NCI-H69 (cell line): ENCODE measurements at places on chromosomes 4 and X.
A peak's percentile ranks its signal among the peaks of the same experiment; 100 is the strongest.

DNA sequence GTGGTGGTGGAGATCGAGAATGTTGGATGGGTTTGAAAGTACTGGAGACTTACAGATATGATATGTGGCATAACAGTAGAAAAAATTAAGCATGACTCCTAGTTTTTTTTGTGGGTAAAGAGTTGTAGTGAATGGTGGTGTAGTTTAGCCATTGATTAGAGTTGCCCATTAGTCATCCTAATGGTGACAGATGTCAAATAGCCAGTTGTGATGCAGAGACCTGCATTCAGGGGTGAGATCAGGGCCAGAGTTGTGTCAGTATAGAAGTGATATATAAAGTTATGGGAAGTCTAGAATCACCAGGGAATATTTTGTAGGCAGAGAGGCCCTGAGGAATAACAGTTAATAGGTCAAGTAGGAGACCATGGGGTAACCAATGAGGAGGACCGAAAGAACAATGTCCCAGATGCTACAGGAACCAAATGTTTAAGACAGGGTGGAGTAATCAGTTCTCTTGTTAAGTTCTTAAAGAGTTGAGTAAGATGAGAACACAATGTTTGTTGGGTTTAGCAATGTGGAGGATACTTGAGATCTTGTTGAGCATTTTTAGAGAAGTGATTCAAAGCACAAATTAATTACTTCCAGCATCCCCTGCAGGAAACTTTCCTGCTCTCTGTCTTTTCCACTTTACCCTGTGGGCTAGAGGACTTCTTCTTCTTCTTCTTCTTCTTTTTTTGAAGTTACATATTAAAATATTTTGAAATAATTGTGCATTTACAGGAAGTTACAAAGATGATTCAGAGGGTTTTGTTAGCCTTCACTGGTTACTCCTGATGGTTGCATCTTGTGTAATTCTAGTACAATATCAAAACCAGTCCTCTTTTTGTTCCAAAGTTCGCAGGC is 13.3 kb downstream of the SGMS2 start:
- no peak for DNase-seq

GRCh38 chr4:48268956-48269860 is at the start of gene TEC:
TSS of gene TEC (minus strand) at chr4:48269838. CDS start at chr4:48228614, 41,224 bp downstream.
- peak; percentile 67 for DNase-seq

DNA sequence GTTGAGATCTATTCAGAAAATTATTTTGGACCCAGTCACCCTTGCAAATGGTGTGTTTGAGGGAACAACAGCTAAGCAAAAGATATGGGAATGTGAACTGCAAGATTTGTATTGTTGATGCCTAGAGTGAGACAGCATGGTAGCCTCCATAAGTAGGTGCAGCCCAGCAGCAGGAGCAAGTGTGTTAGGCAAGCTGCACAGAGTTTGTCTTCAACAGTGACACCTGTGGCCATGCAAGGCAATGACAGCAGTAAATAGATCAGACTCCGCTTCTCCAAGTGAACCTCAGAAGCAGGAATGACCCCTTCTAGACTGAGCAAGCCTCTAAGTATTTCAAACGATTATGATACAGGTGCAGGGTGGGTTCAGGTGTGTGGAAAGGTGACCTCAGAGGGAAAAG is 133.4 kb upstream of the MSX1 start:
- DNase-seq: no peak

- DNase-seq: no peak
These were observed 9.3 kb upstream of the ENAM start for GRCh38 chr4:70619288-70619687.

DNA sequence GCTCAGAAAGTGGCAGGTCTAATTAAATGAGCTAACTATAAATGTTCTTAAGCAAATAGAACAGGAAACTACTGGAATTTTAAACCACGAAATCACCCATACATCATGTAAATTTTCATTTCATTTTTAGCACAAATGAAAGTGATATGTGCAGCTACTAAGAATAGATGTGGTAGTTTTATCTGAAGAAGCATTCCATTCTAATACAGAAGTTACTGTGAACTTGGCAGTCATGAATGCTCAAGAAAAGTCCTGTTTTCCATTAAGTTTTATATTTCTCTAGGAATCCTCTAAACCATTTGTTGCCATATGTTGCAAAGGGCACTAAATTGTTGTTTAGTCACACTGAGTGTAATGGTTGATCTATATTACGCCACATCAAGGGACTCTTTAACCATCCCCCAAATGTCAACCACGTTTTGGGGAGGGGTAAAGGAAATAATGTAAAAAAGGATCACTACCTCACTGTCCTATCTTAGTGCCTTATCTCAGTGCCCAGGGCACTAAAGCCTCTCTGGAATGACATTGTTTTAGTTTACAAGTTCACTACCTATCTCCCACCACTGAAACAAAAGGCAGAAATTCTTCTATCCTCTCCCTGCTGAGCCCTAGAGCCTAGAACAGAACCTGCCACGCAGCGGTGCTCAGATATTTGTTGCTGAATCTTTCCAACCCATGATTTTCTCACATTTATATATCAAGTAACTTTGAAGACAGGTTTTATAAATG is 118.0 kb downstream of the SHISA3 start:
- no peak for DNase-seq

GRCh38 chr4:4862071-4862551 is 2.6 kb downstream of the MSX1 start:
- DNase-seq: no peak

GRCh38 chrX:109770780-109771179 is 37.7 kb upstream of the ACSL4 start:
- no peak for DNase-seq

DNA sequence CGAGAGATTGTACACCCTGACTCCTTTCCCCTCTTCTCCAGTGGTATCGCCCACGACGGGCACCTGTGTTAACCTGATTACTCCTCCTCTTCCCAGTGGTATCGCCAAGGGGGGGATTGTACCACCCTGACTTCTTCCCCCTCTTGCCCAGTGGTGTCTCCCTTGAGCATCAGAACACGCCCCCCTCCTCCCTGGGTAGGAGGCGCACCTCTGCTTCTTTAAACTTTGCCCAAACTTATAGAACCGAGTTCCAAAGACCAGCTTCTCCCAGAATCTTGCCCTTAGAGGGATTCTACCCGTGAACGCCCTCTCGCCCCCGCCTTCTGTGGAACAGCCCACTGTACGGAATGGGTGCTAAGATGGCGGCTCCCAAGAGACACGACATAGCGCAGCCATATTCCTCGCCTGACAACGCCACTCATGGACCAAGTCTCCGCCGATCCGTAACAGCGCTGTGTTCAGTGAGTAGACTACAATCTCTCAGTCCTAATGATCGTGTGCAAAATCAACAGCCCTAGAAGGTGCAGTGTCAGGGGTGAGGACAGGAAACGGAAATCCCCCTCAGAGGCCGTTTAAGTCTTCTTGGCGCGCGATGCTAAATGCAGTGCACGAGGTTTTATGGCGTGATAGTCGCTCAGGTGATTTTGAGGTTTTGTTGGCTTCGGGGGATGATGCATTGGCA is 4.2 kb upstream of the ZNF157 start:
- peak; percentile 93 for DNase-seq

DNA sequence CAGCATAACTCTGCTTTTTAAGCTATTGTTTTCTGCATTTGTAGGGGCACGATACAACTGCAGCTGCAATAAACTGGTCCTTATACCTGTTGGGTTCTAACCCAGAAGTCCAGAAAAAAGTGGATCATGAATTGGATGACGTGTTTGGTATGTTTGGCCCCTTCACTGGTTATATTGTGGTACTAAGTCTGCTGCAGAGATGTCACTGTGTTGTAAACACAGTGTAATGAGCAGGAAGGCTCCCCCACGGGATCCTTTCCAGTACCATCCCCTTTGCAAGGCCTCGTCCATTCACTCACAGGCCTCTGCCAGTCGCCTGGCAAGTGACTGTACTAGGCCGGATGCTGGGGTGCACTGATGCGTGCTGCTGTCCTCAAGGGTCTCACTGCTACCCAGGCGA is 13.8 kb downstream of the CYP4V2 start:
- no peak for DNase-seq

- peak; percentile 69 for DNase-seq
These were observed 528 bp downstream of the FMR1 start for GRCh38 chrX:147912093-147912801.

- DNase-seq: no peak
These were observed 125.6 kb downstream of the ARSF start for GRCh38 chrX:3166670-3167455.

- no peak for DNase-seq
These were observed 9.2 kb downstream of the VSIG4 start for GRCh38 chrX:66030505-66031317.

- no peak for DNase-seq
These were observed 87.7 kb upstream of the ATOH1 start for GRCh38 chr4:93740890-93741289.

GRCh38 chr4:22500128-22500611 is 15.7 kb downstream of the ADGRA3 start:
- peak; percentile 85 for DNase-seq

- DNase-seq: no peak
These were observed 59.0 kb downstream of the AFAP1 start for GRCh38 chr4:7880683-7881082.

DNA sequence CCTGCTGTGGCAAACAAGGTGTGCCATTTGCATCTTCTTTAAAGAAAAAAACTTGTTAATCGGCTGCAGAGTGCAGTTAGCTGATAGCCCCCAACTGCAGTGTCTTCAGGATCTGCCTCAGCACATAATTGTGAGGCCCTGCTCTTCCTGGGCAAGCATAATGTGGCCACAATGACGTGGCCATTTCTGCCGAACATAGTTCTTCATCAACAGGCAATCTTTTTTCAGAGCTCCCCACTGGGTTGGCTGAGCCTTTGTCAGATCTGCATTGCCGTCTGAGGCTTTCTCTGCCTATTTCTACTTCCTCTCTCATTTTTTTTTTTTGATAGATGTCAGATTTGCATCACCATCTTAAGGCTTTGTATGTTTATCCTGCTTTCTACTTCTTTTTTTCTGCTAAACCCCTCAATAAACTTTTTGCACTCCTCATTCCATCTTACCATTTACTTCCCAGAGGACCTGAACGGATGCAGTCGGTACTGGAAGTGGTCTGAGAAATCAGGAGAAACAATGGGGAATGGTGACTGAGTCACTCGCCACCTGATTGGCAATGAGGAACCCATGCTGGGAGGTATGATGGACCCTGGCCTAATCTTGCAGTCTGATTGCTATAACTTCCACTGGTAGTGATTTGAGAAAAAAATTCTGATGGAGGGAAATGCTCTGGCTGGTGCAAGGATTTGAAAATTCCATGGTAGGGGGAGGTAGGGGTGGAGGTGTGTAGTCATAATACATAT is 21.2 kb upstream of the TAB3 start:
- no peak for DNase-seq

- DNase-seq: no peak
These were observed 3.9 kb downstream of the KIT start for GRCh38 chr4:54661686-54662085.

DNA sequence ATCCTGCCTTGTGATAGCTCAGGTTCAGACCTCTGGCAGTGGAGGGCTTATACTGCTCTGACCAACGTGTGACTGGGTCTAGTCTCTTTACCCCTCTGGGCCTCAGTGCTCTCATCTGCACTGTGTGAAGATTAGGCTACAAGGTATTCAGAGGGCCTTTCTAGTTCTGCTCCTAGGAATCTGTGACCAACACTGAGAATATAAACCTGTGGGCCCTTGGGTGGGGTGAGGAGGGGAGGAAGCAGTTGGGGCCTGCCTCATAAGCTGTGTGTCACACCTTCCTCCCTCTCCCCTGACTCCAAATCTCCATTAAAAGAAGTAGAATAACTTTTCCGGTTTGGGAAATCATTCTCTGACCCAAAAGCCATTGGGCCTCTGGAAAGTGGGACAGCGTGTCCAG is 66.3 kb upstream of the MSN start:
- DNase-seq: no peak
